ENCODE measurements at places on chromosomes 16 and 17.

DNA sequence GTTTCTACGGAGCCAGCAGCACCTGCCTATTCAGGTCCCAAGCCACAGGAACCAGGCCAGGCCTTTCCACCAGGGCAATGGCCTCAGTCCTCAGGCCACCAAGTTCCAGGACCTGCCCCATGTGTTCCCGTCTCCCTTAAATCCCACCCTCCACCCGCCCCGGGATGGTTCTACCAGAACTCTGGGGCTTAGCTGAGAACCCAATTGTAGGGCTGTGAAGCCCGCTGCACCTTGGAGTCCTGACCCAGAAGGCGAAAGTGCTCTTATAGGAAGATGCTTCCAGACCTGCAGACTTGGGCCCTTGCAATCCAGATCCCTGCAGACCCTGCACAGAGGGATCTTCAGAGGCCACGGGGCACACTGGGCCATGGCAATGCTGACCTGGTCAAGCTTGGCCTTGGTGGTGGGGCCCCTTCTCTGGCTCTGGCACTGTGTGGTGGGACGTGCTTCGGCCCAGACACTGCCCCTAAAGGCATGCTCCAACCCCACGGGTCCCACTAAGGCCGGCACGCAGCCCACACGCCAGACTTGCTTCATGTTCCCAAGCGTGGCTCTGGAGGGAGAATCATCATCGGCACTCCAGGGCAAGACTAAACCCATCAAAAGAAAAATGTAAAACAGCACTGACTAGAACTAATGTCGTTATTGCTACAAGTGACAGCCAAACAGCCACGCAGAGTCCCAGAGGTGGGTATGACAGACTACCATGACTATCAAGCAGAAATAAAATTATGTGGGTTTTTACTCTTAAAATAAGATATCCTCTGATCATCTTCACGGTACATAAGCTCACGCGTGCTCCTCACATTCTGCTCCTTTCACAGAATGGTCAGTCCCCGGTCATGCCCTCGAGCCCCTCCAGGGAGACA lies 41.3 kb upstream of the ATP2A3 start:
- DNase-seq: no peak

- peak; percentile 55 for DNase-seq
Observed at GRCh38 chr17:8109661-8110455, 8.5 kb downstream of the ALOXE3 start.

GRCh38 chr17:9018726-9019125 lies 2.6 kb upstream of the NTN1 start:
- DNase-seq: no peak

DNA sequence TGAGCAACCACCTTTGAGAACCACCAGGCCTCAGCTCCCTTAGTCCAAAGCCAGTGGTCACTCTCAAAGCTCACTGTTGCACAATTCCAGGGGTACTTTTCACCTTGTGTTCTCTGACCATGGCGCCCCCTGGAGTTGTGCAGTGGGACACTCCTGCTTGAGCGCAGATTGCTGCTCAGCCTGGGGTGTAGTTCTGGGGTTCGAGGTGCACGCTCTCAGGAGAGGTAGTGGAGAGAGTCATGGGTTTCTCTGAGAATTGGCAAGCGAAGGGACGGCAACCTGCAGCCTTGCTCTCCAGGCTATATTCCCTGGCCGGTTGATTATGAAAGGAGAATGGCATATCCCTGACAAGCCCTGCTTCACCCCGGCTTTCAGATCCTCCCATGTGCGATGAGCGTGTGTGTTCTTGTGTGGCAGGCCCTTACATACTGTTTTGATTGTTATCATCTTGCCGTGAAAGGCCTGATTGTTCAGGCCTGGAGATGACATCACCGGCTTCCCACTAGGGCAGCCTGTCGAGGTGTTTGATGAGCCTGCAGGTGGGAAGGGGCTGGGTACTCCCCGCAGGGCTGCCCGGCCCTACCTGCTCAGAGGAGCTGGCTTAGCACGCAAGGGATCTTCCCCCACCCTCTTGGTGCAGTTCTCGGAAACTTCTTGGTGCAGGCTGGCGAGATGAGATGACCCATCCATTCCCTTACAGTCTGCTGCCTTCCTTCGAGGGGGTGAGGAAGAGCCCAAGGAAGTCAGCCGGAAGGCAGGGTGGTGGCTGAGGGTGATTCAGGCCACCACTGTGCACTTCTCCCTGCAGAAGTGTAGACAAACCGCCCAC lies 431.2 kb downstream of the SLC39A11 start:
- DNase-seq: no peak

- DNase-seq: no peak
Observed at GRCh38 chr17:44023545-44024270, 8.9 kb upstream of the TMEM101 start.

DNA sequence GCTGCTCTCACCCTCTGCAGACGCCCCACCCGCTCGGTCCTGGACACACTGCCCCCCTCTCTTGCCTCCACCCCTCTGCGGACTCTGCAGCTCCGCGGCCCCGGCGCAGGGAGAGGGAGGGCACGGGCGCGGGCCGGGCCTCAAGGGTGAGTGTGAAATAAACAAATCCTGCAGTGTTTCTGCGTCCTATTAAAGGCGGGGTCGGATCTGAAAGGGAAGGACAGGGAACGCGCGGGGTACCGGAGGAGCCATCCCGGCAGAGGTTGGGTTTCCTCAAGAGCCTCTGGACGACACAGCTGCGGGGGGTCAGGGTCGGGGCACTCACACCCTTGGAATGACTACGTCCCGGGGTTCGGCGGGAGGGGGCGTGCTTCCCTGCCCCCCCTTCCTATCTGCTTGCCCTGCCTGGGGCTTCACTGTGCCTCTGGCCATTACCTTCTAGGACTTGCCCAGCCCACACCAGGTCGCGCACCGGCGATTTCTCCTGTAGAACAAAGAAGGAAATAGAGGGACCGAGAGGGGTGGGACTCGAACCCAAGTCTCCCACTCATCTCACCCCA lies 466 bp upstream of the HSF4 start:
- no peak for DNase-seq

- DNase-seq: no peak
Observed at GRCh38 chr16:17343028-17343427, 127.7 kb downstream of the XYLT1 start.

GRCh38 chr16:51024703-51025102 lies 126.4 kb downstream of the SALL1 start:
- no peak for DNase-seq

GRCh38 chr17:70797166-70797565 lies 627.8 kb downstream of the KCNJ2 start:
- DNase-seq: no peak

- no peak for DNase-seq
Observed at GRCh38 chr16:12147681-12148080, 171.1 kb downstream of the SNX29 start.

GRCh38 chr17:79970576-79971068 lies 65.0 kb downstream of the TBC1D16 start:
- no peak for DNase-seq

DNA sequence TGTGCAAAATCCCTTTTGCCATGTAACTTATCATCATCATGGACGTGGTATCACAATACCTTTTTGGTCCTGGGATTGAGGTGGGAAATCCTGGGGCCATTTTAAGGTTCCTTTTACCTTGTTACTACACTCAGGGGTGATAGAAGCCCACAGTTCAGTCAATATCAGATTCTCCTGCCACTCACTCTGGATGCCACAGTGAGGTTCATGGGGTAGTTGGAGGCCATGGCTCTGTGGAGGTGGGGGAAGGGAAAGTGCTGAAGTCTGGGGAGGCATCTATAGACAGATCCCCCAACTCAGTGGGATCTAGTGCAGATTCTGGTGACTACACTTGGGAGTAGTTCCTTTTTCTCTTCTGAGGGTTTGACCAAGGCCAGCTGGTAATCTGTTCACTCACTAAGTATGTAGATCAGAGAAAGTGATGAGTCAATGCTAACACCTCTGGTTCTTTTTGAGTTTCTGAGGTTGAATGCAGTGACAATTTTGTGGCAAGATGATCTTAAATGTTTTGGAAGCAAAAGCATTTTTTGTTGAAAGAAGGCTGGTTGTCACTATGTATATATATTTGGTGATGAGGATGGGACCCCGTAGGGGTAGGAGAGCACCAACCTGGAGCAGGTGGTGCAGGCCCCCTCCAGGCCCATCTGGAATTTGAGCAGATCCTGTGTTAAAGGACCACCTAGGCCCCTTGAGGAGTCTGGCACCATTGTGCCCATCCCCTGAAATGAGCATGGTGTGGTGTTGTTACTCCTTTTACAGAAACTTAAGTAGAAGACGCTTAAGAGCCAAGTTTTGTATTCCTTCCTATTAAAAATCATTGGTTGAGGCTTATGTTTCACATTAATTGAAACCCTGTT lies 18.8 kb upstream of the IRF8 start:
- DNase-seq: no peak

- no peak for DNase-seq
Observed at GRCh38 chr16:89922477-89922883, 662 bp upstream of the TUBB3 start.

- DNase-seq: no peak
Observed at GRCh38 chr17:40963838-40964237, 2.9 kb downstream of the KRT39 start.

DNA sequence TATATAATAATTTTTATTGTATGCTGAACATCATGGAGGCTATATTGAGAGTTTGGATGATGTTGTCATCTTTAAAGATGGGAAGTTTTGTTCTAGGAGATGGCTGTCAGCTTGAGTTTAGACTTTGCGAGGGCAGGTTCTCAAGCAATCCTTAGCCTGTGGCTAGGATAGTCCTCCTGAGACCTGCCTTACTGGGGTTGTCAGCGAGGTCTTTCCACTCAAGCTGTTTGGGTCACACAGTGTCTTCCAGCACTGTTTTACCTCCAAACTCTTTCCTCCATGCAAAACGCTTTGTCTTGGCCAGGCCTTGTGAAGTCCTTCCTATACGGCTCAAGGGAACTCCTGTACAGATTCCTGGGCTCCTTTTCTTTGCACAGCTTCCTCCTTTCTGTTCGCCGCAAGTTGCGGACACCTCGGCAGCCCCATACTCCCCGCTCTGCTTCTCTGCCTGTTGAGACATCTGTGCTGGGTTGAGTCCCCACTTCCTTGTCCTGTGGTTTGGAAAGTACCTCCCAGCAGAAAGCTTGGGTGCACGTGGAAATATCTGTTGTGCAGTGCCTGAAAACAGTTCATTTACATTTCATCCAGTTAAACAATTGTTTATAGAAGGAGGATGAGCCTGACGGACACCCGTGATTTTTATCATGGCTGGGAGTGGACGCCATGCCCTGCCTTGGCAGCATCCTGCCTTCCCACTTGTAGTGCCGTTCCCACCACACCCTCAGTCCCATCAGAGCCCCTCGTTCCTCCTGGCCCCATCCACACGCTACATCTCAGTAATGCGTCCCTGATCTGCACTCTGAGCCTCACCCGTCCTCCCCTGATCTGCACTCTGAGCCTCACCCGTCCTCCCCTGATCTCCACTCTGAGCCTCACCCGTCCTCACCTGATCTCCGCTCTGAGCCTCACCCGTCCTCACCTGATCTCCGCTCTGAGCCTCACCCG lies 55.0 kb upstream of the CBFA2T3 start:
- peak; percentile 24 for DNase-seq

- DNase-seq: no peak
Observed at GRCh38 chr16:89439659-89440058, 50.7 kb downstream of the ANKRD11 start.

DNA sequence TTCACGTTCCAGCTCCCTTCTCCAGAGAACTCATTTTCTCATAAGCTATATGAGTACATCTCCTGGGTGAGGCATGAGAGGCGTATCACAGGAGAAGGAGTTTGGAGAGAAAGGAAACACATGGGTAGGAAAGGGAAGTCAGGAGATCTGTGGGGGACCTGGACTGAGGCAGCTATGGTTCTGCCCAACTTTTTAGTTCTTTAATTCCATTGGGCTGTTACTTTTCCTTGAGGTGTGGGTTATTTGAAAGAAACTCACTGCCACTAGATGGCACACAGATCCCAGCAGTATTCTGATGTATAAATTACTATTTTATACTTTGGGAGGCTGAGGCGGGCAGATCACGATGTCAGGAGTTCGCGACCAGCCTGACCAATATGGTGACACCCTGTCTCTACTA lies 63.6 kb downstream of the NUP93 start:
- no peak for DNase-seq

GRCh38 chr17:75010683-75011400 lies 1.6 kb upstream of the MRPL58 start:
- DNase-seq: no peak

GRCh38 chr17:18267927-18268711 lies 7.7 kb downstream of the MIEF2 start:
- DNase-seq: no peak

DNA sequence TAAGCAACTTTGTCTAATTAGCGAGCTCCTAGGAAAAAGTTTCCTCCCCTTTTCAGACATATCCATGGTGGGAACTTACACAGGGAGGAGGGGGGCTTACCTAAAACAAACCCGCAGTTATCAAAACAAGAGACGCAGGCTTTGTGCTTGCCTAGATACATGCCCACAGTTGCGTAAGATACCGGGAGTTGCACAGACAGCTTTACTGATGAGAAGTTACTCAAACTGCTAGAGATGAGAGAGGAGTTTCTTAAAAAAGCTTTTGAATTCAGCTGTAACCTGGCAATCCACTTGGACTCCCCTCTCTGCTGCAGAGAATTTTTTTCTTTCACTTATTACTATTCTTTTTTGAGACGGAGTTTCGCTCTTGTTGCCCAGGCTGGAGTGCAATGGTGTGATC lies 6.8 kb upstream of the ZP2 start:
- no peak for DNase-seq

DNA sequence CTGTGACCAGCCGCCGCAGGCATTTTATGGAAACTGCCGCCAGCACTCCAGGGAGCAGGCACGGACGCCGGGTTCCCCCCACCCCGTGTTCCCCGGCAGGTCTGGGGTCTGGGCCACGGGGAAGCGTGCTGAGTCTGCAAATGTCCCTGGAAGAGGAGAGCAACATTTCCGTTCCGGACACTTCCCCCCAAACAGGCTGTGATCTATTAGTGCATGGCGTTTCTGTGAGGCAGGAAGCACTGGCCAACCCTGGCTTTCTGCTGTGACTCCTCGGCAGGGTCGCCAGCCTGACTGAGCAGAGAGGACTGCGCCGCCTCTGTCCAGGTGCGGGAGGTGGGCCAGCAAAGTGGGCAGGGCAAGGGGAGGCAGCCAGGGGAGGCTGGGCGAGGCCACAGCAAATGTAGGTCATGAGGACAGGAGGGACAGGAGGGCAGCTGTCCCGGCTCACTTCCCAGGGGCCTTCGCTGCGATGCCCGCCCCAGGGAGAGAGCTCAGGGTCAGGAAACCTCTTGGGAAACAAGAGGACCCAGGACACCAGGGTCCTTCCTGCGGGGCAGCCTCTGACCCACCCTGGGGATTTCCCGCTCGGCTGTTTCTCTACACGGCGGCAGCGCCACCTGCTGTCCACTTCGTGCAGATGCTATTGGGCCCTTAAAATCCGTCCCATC lies 9.5 kb downstream of the FOXF1 start:
- peak; percentile 32 for DNase-seq

GRCh38 chr16:67104061-67104460 lies 5.7 kb upstream of the PHAF1 start:
- DNase-seq: no peak

- DNase-seq: no peak
Observed at GRCh38 chr16:49849037-49849753, 6.7 kb downstream of the ZNF423 start.

DNA sequence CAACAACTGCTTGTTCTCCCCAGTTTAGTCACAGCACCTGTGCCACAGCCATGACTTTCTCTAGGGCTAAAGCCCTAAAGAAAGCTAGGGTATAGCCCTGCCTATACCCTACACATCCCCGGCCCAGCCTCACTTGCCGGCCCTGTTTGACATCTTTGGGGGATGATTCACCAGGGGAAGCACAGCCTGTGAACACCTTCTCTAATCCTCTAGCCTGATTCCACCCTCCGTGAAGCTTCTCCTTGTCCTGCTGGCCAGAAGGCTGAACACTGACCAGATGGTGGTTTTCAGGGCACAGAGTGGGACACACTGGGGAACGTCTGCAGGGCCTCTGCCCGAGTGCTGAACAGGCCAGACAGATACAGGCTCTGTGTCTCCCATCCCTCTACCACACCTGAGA lies 6.0 kb downstream of the CLEC16A start:
- DNase-seq: no peak

Measured in stimulated activated CD8-positive, alpha-beta memory T cell treated with anti-CD3 and anti-CD28 coated beads, Interleukin-7, amount 100 ng/mL, for 1 hour (primary cell).